Midbrain (tissue), 1 donor: ENCODE measurements at places on chromosomes 2 and 18.

GRCh38 chr2:196096982-196097745 is 28.5 kb upstream of the DNAH7 start:
- no peak for DNase-seq

DNA sequence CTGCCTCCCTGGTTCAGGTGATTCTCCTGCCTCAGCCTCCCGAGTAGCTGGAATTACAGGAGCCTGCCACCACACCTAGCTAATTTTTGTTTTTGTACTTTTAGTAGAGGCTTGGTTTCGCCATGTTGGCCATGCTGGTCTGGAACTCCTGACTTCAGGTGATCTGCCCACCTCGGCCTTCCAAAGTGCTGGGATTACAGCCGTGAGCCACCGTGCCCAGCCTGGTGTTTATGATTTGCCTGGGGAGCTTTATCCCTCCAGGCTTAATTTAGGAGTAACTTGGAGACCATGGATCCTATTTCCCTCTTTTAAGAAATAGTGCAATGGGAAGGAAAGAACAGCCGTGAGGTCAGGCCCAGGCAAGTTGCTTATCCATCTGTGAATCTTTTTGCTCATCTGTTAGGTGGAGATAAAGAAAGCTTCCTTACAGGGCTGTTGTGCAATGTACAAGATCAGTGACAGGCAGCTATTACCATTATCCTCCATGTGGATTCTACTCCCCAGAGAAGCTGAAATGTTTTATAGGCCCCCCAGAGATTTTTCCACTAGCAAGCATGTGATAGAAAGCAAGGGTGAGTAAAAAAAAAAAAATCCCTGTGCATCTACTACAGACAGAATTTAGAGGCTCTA is 104.9 kb upstream of the MGAT5 start:
- no peak for DNase-seq

DNA sequence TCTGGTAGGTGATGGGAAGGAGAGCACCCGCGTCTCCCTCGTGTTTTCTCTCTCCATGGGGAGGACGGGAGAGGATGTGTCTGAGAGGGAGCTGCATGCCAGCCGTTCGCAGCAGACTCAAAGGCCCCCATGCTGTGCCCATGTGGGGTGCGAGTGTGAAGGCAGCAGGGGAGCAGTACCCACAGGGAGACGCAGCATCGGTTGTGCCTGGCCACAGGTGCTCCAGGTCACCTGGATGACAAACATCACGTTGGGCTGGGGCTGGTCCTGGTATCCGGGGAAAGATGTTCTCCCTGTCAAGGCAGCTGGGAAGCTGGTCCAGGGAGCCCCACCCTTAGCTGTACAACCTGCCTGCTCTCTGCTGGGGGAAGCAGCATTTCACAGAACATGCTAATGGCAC is 119.5 kb upstream of the SALL3 start:
- no peak for DNase-seq

GRCh38 chr2:9844036-9844483 is 786 bp downstream of the TAF1B start:
- no peak for DNase-seq

DNA sequence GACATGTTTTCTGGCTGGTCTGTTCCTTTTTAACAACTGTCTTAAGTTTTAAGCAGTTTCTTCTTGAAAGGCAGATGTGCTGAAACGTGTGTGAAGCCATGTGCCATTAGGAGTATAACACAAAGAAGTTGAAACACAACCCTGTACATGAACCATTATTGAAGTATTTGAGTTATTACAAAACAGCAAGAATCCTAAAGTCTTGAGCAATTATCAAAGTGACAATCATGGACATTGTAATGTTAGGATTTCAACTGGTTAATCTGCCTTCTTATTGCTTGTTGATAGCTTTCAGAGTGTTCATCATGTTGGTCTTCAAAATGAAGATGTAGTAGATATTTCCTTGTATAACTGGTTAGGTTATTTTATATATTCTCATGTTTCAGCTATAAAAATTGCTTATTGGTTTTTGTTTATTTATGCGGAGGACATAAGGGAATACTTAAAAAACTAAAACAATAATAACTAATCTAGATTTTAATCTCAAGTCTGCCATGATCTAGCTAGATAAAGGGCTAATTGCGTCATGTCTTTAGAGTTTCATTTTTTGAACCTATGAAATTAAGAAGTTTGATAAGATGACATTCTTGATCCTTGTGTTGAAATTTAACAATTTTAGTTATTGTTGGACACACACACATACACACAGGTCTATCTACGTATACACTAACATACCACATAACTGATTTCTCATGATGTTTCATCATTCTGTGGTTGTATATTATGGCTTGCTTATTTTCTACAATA is 21.1 kb downstream of the PPP1R1C start:
- DNase-seq: no peak

GRCh38 chr2:123086613-123087385 is 938.3 kb upstream of the CNTNAP5 start:
- DNase-seq: no peak

- DNase-seq: no peak
These were observed 96.8 kb downstream of the SGPP2 start for GRCh38 chr2:222521099-222521498.

GRCh38 chr2:152649997-152650396 is 67.3 kb downstream of the PRPF40A start:
- DNase-seq: no peak

DNA sequence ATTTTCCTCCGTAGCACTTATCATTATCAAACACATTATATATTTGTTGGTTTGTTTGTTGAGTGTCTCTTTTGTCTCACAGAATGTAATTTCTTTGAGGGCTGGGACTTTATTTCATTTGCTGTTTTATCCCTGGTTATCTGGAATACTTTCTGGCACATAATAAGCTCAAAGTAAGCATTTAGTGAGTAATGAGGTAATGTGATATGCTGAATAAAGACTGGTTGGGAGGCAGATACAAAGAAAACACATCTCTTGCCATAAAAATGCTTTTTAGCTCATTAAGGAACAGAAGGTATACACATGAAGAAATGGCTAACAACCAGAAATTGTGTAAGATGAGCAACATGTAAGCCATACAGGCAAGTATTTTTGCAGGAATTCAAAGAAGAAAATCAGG is 1411.8 kb downstream of the LRP1B start:
- DNase-seq: no peak

DNA sequence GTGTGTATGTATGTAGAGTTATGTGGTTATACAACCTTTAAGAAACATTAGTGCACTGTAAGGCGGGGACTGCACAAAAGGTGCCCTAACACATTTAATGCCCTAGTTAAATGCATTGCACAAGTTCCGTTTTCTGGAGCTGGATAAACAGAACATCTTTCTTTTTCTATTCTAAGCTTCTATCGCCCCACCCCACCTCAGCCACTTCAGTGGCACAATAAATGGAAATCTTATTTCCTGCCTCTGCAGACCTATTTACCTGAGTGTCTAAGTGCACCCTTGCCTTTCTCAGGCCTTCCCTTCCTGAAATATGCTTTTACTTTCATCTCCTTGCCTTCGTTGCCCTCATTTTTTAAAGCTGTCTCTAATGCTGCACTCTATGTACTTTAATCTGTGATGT is 123.5 kb downstream of the TANC1 start:
- no peak for DNase-seq

DNA sequence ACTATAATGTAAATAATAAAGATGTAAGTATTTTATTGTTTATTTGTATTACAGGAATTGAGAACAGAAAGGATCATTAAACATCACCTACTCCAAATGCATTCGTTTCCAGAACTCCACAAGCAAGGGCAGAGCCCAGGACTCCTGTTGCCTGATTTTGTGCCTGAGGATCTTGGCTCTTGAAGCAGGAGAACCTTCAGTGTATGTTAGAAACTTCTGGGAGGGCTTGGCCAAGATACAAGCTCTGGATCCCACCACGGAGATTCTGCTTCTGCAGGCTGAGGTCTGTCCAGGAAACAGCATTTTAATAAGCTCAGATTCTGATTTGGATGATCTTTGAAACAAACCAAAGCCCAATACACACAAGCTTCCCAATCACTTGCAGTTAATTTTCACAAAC is 142.4 kb upstream of the SOX11 start:
- DNase-seq: no peak

- DNase-seq: no peak
These were observed 1.4 kb downstream of the APLF start for GRCh38 chr2:68468801-68469200.

- no peak for DNase-seq
These were observed 61.4 kb upstream of the KIF5C start for GRCh38 chr2:148813603-148814065.

GRCh38 chr2:239247401-239248245 is 153.2 kb downstream of the HDAC4 start:
- DNase-seq: no peak

DNA sequence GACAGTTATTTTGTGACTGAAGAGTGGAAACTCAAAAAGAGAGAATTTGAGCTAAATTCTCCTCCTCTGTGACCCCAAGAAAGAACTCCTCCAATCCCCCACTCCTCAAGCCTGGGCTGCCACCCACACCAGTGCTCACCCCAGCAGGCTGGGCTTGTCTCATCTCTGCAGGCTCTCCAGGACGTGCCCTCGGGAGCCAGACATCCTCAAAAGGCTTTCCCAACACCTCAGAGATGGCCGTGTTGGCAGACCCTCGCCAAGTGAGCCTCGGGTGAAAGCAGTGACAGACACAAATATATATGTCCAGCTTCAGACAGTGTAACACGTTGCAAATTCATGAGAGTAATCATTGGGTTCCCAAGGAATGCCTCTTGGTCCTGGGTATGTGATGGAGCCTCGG is 377.7 kb upstream of the SALL3 start:
- DNase-seq: no peak

GRCh38 chr2:3009005-3009404 is 368.6 kb downstream of the EIPR1 start:
- DNase-seq: no peak

DNA sequence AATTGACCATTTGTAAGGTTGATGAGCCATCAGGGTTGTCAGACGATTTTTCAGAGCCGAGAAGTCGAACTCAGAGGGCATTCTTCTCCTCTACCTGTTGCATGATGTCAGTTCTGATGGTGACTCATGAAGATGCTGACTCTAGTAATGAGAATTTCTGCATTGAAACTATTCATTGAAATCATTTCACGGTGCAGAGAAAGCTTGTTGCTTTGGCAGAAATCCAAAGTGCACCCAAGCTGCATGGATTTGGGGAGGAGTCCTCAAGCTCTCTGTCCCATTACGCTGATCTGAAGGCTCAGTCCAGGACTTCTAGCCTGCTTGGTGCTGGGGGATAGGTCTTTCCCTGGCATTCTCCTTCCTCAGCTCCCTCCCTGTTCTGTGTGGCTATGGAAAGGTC is 125.7 kb upstream of the PXDN start:
- DNase-seq: no peak

- DNase-seq: no peak
These were observed 862.3 kb upstream of the POU3F3 start for GRCh38 chr2:103991591-103991990.

- no peak for DNase-seq
These were observed 74.6 kb upstream of the OTOS start for GRCh38 chr2:240214790-240215675.

GRCh38 chr18:57854726-57855125 is 51.6 kb upstream of the ATP8B1 start:
- DNase-seq: no peak

DNA sequence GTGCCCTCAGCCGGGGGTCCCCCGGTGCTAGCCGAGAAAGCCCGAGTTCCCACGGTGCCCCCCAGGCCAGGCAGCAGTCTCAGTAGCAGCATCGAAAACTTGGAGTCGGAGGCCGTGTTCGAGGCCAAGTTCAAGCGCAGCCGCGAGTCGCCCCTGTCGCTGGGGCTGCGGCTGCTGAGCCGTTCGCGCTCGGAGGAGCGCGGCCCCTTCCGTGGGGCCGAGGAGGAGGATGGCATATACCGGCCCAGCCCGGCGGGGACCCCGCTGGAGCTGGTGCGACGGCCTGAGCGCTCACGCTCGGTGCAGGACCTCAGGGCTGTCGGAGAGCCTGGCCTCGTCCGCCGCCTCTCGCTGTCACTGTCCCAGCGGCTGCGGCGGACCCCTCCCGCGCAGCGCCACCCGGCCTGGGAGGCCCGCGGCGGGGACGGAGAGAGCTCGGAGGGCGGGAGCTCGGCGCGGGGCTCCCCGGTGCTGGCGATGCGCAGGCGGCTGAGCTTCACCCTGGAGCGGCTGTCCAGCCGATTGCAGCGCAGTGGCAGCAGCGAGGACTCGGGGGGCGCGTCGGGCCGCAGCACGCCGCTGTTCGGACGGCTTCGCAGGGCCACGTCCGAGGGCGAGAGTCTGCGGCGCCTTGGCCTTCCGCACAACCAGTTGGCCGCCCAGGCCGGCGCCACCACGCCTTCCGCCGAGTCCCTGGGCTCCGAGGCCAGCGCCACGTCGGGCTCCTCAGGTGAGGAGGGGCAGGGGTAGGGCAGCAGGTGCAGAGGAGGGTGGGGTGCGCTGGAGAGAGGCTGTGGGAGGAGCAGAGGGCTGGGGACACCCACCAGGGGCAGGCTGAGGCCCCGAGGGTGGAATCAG is 14.1 kb upstream of the GMPPA start:
- no peak for DNase-seq

DNA sequence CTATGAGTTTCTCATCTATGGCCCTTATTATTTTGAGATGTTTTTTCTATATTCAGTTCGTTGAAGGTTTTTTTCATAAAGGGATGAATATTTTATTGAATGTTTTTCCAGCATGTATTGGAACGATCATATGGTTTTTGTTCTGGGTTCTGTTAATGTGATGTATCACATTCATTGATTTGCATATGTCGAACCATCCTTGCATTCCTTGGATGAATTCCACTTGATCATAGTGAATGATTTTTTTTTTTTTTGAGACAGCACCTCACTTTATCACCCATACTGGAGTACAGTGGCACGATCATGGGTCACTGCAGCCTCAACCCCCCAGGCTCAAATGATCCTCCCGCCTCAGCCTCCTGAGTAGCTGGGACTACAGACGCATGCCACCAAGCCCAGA is 5.5 kb upstream of the NEMP2 start:
- DNase-seq: no peak

DNA sequence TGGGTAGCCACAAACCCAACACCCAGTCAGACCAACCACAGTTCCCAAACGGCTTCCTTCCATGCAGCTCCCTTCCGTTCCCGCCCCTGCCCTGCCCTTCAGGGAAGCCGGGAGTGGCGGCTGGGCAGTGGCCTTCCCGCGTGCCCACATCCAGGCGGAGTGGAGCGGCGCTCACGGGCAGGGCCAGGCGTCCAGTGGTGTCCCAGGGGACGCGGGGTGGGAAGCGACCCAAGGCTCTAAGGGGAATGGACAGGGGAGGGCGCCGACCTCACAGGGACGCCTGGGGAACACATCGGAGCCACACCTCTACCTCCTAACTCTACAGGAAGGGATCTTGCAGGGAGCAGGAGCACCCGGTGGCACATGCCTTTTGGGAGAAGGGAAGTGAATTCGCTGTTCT is 225.9 kb upstream of the MGAT5 start:
- no peak for DNase-seq

- DNase-seq: no peak
These were observed 113.4 kb downstream of the PIEZO2 start for GRCh38 chr18:11035814-11036495.
